ENCODE measurements at places on chromosomes 11 and 22. TPM values are rescaled to one million over a fixed set of nuclear protein-coding genes. Genes with fewer than 3 reads are reported as not detected.
A peak's percentile ranks its signal among the peaks of the same experiment; 100 is the strongest.

DNA sequence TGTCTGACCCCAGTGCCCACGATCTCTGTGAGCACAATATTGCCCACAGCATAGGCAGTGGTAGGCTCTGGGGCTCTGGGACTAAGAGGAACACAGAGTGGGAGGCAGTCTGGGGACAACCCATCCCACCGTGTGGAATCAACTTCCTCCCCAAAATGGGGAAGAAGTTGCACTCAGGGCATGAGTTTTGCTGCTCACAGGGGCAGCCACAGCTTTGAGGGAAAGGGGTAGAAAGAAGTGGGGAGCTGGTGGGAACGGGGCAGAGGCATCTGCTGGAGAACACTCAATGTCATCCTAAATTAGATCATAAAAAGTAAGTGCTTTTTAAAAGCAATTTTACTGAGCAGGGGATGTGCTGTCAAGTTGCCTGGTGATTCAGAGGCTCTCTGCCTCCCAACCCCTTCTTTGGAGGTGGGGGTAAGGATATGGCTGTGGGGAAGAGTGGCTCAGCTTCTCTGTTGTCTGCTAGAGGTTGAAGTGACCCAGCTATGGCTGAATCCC, 233.8 kb upstream of the NCAM1 start:
- DNase-seq = no peak

The GAB4 gene
- polyA plus RNA-seq = not detected

GRCh38 chr11:128713595-128713994, 19.7 kb downstream of the FLI1 start:
- DNase-seq = no peak

DNA sequence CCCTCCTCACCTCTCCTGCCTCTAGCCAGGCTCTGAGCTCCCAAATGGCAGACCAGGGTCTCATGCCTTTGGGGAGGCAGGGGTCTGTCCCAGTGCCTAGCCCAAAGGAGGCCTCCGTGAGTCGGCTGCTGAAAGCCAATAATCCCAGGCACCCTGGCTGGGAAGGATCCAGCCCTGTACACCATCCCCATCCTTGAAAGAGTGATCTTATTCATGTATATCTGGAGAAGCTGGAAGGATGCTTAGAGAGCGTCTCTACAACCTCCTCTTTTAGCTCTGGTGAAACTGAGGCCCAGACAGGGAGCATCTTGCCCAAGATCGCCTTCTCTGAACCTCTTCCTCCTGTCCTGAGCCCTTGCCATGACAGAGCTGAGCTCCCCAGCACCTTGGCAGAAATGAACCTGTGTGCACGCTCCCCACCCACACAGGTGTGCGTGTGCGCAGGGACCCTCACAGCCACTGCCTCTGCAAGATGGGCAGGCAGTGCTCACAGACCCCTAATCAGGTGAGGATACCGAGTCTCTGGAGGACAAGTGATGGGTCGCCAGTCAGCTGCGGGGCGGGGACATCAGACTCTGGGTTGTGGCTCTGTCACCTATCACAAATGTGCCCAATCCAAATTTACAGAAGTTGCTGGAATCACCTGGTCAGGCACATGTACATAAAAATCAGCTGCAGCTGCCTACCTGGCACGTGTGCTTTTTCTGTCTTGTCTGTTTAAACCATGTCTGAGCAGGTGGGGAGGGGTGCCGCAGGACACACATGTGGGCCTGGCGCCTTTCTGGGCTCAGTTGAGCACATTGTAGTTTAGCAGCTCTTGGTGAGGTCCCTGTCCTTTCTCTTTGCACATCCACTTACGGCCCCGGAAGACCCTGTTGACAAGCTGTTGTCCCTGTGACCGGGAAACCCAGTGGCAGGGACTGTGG, 49.3 kb upstream of the WNT7B start:
- no peak for DNase-seq

DNA sequence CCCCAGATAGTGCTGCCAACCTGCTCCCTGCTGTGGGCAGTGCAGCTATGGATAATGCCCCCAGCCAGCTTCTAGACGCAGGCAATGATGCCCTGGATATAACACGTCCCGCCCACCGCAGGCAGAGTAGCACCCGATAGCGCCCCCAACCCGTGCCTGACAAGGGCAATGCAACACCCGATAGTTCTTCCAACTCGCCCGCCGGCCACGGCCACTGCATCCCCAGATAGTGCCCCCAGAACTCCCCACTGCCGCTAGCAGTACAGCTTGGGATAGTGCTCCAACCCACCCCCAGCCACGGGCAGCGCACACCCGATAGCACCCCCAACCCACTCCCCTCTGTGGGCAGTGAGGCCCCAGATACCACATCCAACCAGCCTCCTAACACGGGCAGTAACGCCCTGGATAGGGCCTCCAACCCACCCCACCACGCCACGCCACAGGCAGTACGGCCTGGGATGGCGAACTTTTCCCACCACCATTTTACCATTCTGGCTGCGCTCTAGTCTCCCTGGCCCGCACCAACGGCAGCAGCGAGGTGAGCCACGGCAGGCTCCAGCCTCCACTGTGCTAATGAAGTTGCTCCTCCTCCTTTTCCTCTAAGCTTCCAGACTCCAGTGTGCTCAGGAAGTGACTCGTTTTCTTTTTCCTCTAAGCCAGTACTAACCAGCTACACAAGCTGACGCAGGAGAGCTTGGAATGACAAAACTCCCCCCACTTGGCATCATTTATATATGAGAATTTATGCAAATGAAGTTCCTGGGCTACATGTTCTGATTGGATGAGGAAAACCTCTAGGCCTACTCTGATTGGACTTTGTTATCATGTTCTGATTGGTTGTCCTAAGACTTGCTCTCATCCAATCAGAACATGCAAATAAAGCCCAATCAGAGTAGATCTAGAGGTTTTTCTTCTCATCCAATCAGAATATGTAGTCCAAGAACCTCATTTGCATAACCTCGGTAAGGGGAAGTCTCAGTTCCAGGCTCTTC, 3.0 kb upstream of the RFPL3 start:
- no peak for DNase-seq

The CALCA gene
- 11.1 TPM for polyA plus RNA-seq

- no peak for DNase-seq
These were observed 150.2 kb upstream of the POU2AF2 start for GRCh38 chr11:111095327-111095726.

GRCh38 chr11:66850235-66850587, 6.7 kb upstream of the LRFN4 start:
- no peak for DNase-seq

The MS4A15 gene
- polyA plus RNA-seq = not detected

DNA sequence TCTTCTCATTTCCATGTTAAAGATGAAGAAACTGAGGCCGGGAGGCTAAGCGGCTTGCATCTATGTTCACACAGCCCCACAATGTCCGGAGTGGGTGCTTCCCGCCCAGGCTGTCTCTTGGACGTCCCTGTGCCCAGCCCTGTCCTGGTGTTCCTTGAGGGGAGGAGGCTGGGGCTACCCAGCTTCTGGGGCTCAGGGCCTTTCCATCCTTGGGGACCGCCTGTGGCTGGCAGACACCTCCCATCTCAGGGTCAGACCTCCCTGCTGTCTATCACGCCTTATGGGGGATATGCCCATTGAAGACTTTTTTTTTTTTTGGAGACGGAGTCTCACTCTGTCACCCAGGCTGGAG, 95.5 kb downstream of the WNT7B start:
- DNase-seq = no peak

DNA sequence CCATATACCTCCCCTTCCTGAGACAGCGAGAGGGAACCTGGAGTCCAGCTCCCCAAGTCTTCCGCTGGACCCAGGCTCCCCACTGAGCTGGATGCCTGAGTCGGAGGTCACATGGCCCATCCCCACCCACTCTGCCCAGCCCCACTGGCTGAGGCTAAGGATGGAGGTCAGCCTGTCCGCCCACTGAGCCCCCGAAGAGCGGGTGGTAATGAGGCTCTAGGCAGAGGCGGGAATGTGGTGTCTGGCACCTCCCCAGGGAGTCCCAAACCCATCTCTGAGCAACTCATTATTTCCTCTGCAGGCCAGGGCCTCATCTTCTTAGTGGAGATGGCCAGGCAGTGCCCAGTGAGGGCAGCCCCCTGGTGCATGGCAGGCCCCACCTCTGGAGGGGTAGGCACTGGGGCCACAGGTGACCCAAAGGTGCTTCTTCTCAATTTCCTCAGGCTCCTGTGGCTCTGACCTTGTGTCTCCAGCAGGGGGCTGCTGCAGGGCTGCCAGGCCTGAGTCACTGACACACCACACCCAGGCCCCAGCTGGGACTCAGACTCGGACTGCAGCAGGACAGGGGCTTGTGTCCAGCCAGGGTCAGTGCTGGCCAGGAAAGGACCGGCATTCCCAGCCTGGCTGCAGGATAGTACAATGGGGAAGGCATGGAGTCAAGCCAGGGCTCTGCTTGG, 10.2 kb upstream of the PDE2A start:
- no peak for DNase-seq

The RAB39A gene
- 0.87 TPM for polyA plus RNA-seq

- no peak for DNase-seq
These were observed at the start of gene JAML for GRCh38 chr11:118224511-118225188. TSS of gene JAML (minus strand) at chr11:118225011. CDS start at chr11:118214866, 10,145 bp downstream.

DNA sequence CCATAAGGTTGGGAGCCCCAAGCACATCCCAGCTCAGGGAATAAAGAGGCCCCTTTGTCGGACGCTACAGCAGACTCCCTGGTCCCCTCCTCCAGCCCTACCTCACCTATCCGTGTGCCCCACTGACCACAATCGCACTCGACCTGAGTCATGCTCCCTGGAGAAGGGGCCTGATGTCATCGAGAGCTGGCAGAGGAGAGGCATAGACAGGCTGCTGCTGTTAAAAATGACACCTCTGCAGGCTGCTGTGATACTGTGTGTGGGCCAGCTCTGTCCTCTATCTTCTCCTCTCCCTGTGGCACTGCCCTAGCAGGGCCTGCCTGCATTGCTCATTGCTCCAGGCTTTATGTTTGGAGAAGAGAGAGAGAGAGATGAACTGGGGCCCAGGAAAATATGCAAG, 123.4 kb upstream of the SYT13 start:
- no peak for DNase-seq

- no peak for DNase-seq
These were observed 13.9 kb upstream of the BAIAP2L2 start for GRCh38 chr22:38124236-38124974.

The TCN2 gene
- 52.7 TPM for polyA plus RNA-seq

The TRIM48 gene
- polyA plus RNA-seq = not detected

The LYVE1 gene
- polyA plus RNA-seq = 56.6 TPM

- peak; percentile 72 for DNase-seq
These were observed 93.2 kb upstream of the LMO1 start for GRCh38 chr11:8356721-8357504.

DNA sequence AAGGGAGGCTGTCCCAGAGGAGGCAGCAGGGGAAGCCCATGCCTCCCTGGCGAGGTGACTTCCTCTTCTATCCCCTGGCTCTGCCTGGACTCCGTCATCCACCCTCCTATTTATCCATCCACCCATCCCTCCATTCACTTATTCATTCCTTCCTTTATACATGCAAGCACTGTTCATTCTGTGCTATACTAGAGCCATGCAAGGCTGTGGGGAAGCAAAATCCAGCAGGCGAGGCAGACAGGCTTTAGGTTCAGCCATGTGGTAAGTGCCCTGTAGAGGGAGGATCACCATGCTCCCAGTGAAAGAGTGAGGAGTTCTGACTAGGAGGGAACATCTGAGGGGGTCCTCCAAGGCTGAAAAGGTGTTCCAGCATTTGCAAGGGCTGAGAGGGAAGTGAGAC, 1.2 kb upstream of the NAALADL1 start:
- no peak for DNase-seq

The AMOTL1 gene
- 44.4 TPM for polyA plus RNA-seq

The GSTT2 gene
- 4.8 TPM for polyA plus RNA-seq

DNA sequence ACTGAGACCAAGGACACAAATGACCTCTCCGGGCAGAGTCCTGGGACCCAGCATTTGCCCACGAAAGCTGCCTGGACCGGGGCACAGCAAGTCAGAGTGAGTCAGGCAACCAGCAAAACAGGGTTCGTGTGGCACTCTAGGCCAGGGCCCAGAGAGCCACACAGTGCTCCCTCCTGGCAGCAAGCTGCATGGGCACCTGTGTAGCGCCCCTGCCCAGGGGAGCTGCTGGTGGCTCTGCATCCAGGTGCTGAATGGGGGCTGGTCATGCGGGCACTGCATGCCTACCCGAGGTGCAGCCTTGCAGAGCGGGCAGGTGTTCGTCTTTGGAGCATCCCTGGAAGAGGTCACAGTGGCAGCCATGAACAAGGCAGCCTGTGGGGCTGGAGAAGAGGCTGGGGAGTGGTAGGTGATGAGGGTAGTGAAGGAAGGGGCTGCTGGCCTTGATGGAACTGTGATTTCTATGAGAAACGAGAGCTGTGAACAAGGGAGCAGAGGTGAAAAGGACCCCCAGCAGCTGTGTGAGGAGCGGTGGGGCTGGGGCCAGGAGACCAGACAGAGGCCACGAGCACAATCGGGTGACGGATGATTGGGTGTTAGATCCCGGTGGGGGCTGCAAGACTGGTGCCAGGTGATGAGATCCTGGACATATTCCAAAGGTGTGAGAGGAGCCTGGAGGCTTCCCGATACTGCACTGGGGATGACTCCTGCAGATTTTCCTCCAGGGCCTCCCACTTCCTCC, 63.3 kb downstream of the DGCR2 start:
- DNase-seq = no peak

The BAIAP2L2 gene
- 4.8 TPM for polyA plus RNA-seq

The NRIP3 gene
- polyA plus RNA-seq = 1.3 TPM

GRCh38 chr11:115334932-115335788, 169.1 kb downstream of the CADM1 start:
- DNase-seq = no peak

GRCh38 chr22:49574881-49575702, 252.6 kb downstream of the BRD1 start:
- DNase-seq = no peak

The HBE1 gene
- 7.4 TPM for polyA plus RNA-seq

DNA sequence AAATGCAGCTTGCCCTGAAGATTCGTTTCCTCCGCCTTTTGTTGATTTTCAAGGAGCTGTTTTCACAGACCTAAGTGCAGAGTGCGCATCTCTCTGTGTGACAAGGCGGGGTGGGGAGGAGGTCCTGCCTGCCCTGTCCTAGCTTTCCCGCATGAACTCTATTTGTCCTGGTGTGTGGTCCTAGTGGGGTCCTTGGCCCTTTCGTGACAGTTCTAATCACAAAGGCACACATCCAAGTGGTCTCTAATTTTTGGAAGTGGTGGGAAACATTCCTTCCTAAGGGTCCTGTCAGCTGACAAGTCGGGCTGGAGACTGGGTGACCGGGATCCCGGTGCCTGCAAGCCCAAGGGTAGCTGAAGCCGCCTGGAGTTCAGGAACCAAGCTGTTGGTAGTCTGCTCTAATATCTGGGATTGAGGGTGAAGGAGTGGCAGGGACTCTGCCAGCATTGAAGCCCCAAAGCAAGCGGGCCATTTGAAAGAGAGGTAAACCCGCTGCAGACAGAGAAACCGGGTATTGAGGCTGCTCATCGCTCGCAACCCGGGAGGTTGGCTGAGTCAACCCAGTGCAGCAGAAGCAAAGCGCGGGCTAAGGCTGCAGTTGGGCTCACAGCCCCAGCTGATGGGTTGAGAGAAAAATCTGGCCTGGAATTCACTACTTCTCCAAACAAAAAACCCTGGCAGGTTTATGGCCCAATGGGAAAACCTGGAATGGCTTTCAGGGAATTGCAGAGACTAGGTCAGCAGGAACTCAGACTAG, 28.1 kb upstream of the FBXO3 start:
- DNase-seq = no peak

The GSTT2B gene
- polyA plus RNA-seq = 20.3 TPM
